ENCODE measurements at places on chromosomes 6 and 20.

- no peak for DNase-seq
Measured at GRCh38 chr6:139528471-139528870, 154.0 kb upstream of the CITED2 start.

- no peak for DNase-seq
Measured at GRCh38 chr6:71333697-71334096, 45.1 kb downstream of the OGFRL1 start.

- DNase-seq: no peak
Measured at GRCh38 chr6:20998748-20999448, 464.6 kb downstream of the CDKAL1 start.

GRCh38 chr6:147384737-147385710 lies 123.5 kb upstream of the SAMD5 start:
- no peak for DNase-seq

DNA sequence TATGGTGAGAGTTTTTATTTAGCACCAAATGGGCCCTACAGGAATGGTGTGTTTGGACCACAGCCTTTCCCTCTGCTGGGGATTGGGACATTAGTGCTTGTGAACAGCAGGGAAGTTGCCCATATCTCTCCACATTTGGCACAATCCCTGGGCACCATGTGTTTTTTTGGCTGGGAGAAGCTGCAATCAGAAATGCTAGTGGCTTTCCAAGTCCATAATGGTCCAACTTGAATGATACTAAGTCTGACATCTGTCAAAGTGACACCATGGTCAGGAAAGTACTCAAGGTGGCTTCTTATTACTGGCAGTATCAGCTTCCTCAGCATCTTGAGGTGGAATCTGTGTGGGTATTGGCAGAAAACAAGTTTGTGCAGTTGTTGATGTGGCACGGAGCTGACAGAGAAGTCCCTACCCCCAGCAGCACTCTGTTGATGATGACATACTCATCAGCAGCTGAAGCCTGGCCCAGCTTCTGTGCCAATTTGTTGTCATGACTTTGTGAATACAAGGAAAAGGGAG lies 53.0 kb downstream of the SASH1 start:
- no peak for DNase-seq

GRCh38 chr6:137906020-137906472 lies 39.0 kb downstream of the TNFAIP3 start:
- DNase-seq: no peak

DNA sequence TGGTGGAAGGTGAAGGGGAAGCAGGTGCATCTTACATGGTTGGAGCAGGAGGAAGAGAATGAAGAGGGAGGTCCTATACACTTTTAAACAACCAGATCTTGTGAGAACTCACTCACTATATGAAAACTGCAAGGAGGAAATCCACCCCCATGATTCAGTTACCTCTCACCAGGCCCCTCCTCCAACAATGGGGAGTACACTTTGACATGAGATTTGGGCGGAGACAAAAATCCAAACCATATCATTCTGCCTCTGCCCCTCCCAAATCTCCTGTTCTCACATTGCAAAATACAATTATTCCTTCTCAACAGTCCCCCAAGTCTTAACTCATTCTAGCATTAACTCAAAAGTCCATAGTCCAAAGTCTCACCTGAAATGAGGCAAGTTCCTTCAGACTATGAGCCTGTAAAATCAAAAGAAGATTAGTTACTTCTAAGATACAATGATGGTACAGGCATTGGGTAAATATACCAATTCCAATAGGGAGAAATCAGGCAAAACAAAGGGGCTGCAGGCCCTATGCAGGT lies 60.5 kb downstream of the EDN1 start:
- no peak for DNase-seq

GRCh38 chr20:47724396-47724795 lies 60.9 kb downstream of the SULF2 start:
- no peak for DNase-seq

DNA sequence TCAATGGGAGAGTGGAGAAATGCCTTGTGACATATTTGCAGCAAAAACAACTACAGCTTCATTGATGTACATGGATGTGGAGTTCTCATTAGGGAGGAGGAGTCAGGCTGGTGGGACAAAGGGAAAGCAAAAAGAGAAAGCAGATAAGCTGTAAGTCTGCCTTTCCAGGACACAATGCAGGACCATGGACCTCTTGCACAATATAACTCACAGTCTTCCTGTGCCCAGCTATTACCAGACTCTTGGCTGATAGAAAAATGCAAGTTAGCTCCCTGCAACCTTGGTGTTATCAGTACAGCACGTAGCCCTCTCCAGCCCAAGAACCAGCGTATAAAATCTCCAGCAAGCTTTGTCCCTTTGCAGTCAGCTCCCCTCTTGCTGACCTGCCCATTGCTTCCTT lies 232.3 kb downstream of the NFATC2 start:
- no peak for DNase-seq

DNA sequence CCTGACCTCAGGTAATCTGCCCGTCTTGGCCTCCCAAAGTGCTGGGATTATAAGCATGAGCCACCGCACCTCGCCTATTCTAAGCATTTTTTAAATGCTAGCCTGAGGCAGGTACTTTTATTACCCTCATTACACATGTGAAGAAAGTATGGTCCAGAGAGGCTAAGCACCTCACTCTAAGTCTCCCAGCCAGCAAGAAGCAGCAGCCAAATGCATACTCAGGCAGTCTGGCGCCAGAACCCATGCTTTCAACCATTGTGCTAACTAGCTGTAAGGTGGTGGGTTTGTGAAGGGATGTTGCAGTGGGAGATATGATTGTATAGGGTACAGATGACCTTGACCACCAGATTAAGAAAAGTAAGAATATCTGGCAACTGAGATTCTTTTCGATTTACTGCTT lies 26.1 kb upstream of the RIPOR2 start:
- no peak for DNase-seq

GRCh38 chr6:25327432-25327831 lies 48.3 kb downstream of the CARMIL1 start:
- DNase-seq: peak; percentile 58

DNA sequence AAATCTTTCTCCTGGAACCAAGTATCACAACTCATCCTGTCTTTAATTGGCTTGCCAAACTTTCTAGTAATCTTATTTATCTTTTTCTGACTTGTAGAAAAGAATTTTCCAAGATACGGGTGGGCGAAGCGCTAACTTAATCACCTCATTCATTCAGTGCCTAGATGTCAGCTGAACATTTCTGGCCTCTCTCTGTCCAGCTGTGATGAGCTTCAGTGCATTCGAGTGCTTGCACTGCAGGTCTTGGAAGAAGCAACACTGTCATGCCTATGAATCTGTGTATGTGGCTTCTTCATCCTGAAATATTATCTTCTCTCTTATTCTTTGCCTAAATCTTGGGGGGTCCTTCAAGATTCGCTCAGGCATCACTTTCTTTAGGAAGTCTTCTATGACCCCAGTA lies 16.3 kb upstream of the ENPP1 start:
- no peak for DNase-seq

- DNase-seq: no peak
Measured at GRCh38 chr6:98384334-98384733, 450.0 kb upstream of the POU3F2 start.

DNA sequence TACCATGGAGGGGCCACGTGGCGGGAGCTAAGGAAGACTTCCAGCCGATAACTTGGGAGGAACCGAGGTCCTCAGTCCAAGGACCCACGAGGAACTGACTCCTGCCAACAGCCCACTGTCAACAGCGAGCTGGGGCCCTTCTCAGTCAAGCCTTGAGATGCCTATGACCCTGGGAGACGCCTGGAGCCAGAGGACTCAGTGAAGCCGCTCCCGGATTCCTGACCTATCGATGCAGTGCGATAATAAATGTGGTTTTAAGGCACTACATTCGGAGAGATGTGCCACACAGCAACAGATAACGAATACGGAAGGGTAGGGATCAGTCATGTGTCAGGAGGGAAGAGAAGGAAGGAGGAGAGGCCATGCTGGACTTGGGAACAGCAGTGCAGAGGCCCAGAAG lies 208.5 kb downstream of the NFATC2 start:
- no peak for DNase-seq

GRCh38 chr20:50695135-50695872 lies 4.0 kb upstream of the RIPOR3 start:
- no peak for DNase-seq

- no peak for DNase-seq
Measured at GRCh38 chr6:6581054-6581453, 7.5 kb upstream of the LY86 start.

DNA sequence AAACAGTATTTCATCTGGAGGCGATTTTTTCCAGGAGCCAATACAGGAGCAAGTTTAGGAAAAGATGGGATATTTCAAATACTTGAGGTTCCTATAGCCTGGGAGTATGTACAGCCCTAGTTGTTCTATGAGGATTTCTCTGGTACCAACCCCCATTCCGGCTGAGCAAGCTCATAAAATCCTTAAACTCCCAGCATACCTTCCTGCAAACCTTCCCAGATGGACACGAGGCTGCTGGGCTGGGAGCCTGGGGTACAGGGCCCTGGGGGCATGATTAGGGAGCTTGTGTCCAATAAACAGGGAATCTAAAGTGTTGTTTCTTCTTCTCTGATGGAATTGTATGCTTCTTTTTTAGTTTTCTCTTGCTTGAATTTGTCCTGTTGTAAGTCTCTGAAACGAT lies 1.5 kb downstream of the PRRC2A start:
- no peak for DNase-seq

GRCh38 chr6:139230391-139230840 lies 61.4 kb downstream of the TXLNB start:
- peak; percentile 73 for DNase-seq

DNA sequence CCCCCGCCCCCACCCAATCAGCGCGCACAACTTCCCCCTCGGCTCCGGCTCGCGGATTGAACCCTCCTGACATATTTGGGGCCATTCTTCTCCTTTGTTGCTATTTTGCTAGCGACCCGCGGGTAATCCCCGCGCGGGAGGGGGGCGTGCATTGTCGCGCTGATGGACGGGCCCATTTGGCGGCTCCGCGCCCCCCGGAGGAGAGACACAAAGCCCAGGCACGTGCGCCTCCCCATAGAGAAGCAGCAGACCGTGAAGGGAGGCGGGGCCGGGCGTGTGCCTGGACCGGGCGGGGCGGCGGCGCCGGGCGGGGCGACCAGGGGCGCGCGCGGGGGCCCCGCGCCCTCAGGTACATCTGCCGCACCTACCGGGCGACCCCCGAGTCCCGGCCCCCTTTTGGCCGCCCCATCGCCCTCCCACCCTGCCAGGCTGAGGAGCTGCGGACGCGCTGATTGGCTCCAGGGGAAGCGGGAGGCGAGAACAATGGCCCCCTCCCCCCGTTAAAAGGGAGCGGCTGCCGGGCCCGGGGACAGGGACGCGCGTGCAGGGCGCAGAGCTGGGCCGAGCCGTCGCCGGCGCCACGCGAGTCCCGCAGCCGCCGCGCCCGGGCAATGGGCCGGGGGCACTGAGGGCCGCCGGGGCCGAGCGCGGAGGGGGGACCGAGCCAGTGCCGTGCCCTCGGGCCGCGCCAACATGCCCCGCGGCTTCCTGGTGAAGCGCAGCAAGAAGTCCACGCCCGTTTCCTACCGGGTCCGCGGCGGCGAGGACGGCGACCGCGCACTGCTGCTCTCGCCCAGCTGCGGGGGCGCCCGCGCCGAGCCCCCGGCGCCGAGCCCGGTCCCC lies at the start of gene INSM1:
Gene INSM1, plus strand, starts transcription at position 530 of the 843 bp plus-strand sequence. Its CDS starts 164 bp downstream, at position 694.
- DNase-seq: peak; percentile 100

DNA sequence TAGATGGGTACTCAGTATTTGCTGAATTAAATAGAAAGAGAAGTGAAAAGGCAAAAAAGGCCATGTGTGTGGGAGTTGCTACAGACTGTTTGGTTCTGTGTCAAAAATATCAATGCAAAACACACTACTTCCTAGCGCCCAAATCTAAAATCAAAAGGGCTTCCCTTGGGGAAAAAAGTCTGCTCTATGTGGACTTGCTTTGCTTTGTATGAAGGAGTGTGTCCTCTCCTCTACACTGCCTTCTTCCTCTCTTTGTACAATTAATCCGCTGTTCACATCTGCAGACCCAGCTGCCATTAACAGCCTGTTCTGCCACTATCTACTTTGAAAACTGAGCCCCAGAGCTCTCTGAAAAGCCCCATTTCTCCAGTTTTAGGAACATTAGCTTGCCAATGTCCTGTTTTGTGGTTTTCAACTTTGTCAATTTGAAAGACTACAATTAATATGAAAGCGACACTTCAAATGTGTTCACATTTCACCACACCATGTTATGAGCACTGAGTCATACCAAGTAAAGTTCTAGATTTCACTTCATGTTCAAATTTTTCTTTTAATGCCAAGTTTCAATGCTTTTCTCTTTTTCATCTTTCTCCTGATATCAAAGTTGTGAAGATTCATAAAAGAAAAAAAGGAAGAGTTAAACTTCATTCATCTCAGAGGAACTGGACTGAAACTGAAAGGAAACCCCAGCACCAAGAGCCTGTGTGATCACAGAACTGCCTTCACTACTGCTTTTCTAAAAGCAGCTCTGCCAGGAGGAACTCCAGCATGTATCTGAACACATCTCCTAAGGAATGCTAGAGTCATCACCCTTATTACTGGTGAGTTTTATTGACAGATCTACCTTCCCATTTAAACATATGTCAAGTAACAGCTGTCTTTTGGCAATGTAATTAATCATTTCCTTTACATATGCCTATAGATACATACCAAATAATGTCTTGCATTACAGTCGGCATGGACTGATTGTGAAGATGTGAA lies 102.6 kb downstream of the KIF13A start:
- DNase-seq: no peak

GRCh38 chr6:90121982-90122381 lies 174.7 kb downstream of the BACH2 start:
- DNase-seq: no peak

- no peak for DNase-seq
Measured at GRCh38 chr20:19888269-19888671, 128.9 kb upstream of the NAA20 start.

DNA sequence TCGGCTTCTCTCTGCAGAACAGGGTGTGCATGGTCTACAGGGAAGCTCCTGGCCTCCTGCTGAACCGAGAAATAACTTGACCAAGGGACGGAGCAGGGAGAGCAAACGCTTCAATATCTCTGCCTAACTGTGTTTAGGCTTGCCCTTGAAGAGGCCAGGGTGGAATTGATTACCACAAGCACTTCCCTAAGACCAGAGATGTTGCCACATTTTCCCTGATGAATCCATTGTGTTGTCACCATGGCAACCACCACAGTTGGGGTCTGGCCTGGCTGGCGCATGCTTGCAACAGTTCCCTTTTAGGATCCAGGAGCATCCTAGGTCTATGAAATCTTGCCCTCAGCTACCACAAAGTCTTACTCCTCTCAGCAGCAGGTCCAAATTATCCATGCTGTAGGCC lies 213.5 kb upstream of the SULF2 start:
- no peak for DNase-seq

DNA sequence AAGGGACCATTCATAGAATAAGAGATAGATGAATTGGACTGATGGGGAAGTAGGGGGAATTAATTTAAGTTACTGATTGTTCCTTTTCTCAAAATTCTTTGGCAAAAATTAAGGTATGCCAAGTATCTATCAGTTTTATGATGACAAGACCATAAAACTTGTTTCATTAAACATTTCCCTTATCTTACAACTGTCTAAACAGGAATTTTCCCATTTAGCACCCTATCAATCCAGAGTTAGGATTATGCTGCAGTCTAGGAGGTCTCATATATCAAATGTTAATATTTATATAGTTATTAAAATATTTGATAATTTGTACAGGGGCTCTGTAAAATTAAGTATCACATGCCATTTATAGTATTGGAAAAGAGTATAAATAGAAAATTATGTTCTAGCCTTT lies 51.5 kb upstream of the ARID1B start:
- no peak for DNase-seq

Measured in NCI-H748 treated with DMSO at 0.1 percent for 48 hours (cell line).